ENCODE measurements at places on chromosomes 1 and 21. TPM values are rescaled to one million over a fixed set of nuclear protein-coding genes. Genes with fewer than 3 reads are reported as not detected.

DNA sequence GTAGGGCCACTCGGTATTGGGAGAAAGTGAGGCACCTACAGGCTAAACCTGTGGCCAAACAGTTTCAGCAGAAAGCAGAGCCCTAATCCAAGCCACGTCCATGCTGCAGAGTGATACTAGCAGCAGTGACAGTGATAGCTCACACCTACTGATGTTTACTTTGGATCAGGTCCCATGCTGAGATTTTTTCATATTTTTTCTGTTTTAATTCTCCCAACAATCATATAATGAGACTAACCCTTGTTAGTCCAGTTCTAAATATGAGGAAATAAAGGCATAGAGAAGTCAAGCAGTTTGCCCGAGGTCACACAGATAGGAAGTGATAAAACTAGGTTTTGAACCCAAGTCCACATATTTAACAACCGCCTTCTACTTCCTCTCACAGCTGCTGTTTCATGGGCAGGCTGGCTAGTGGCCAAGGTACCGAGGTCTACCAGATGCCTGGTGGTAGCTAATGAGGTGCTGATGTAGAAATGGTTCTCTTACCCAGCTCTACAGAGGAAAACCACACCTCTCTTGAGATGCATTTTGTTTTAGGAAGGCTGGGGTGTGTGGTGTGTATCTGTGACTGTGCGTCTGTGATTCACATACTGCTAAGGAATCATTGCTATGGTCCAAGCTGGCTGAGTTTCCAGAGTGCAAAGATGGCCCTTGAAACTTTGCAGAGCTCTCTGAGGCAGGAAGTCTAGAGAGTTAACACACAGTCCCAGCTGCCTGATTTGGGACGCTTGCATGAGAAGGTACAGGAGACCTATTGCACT is 80.3 kb upstream of the ARTN start:
- no peaks in the 10 kb centered on the region for H3K4me1 ChIP-seq
- no peak for DNase-seq
- peaks cover 6% of the 10 kb centered on the region for H3K36me3 ChIP-seq
- H3K4me3 ChIP-seq, result no peak overlapping the region

GRCh38 chr1:57578099-57578498 is 154.2 kb upstream of the DAB1 start:
- DNase-seq, result no peak
- H3K27ac ChIP-seq, result no peak overlapping the region
- peaks cover 3% of the 10 kb centered on the region for H3K27me3 ChIP-seq
- H3K36me3 ChIP-seq, result no peaks in the 10 kb centered on the region
- H3K4me1 ChIP-seq, result no peaks in the 10 kb centered on the region

DNA sequence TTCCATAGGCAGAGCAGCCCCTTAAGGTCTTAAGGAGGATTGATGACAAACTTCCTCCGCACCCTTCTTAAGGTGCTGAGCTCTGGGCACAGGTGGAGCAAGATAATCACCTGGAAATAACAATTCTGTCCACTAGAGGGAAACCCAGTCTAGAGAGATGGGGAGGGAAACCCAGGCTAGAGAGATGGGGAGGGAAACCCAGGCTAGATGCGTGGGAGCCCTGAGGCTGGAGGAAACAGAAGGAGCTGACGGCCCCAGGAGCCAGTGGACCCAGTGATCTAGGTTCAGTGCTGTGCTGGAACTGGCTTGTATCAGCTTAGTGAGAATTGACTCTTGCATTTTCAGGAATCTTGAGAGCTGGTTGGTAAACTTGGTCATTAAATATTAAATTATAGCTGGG is 17.8 kb upstream of the MYCL start:
- no peaks in the 10 kb centered on the region for H3K36me3 ChIP-seq
- no peak overlapping the region for H3K27ac ChIP-seq
- peaks cover 4% of the 10 kb centered on the region for H3K27me3 ChIP-seq
- H3K4me3 ChIP-seq, result no peak overlapping the region
- DNase-seq, result peak; percentile 68

The DDR2 gene
- total RNA-seq, result 0.36 TPM

GRCh38 chr1:35120458-35121133 is 41.4 kb downstream of the ZMYM1 start:
- peaks cover 7% of the 10 kb centered on the region for H3K27me3 ChIP-seq
- H3K27ac ChIP-seq, result no peak overlapping the region
- peaks cover 11% of the 10 kb centered on the region for H3K4me1 ChIP-seq
- peak; percentile 20 for DNase-seq
- no peaks in the 10 kb centered on the region for H3K36me3 ChIP-seq
- H3K4me3 ChIP-seq, result peak overlapping the region; percentile 5

DNA sequence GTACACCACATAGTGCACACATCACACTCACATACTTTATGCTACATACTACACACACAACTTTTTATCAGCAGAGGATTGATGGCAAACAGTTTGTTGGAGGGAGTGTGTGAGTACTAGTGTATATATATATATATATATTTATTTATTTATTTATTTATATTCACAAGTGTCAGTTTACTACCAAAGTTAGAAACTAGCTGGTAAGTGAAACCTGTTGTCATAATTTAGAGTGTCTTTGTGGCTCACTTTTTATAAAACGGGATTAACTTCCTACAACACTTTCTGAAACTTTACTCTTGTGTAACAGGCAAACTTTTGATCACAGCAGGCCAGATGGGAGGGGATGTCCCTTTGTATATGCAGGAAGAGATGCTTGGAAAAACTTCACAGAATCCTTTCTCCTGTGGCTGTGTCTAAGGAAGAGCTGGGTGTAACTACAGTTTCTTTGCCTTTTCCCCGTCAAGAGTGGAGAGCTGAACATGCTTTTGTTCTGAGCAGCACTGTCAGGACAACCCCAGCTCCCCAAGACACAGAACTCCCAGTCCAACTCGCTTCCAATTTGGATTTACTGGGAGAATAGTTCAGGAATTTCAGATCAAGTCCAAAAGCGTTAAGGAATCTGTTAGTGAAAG is 1.9 kb upstream of the SAMD13 start:
- peaks cover 37% of the 10 kb centered on the region for H3K4me1 ChIP-seq
- no peaks in the 10 kb centered on the region for H3K36me3 ChIP-seq
- H3K27me3 ChIP-seq, result peaks cover 24% of the 10 kb centered on the region
- H3K27ac ChIP-seq, result no peak overlapping the region
- peak overlapping the region; percentile 82 for H3K4me3 ChIP-seq
- DNase-seq, result no peak

The C1orf105 gene
- total RNA-seq, result not detected

DNA sequence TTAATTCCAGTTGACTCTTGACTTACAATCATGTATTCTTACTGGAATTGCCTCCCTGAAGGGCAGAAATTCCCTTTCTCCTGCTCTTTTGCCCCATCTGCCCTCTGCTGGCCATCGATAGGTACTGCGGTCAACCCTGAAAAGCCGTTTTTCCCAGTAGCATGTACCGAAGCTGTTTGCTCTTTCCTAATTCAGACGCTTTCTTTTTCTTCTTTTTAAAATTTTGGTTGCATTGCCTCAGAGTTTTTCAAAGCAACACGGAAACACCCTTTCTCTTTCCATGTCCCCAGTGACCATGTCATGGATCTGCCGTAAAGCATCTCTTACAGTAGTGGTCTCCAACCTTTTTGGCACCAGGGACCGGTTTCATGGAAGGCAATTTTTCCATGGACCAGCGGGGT is 164.2 kb upstream of the C1orf21 start:
- no peaks in the 10 kb centered on the region for H3K27me3 ChIP-seq
- H3K27ac ChIP-seq, result no peak overlapping the region
- H3K36me3 ChIP-seq, result no peaks in the 10 kb centered on the region
- DNase-seq, result peak; percentile 47

The S100A16 gene
- total RNA-seq, result not detected

DNA sequence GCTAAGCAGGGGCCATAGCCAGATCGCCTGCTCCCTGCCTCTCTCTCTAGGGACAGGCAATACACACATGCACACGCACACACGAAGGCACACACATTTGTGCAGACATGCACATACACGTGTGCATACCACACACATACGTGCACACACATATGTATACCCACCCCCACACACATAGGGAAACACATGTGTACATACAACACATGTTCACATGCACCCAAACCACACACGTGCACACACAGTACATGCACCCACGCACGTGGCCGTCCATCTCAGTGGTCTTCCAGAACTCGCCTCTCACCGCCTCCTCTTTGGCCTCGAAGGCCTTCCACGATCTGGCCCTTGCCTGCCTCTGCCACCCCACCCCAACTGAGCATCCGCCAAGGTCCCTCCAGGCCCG is 25.3 kb upstream of the PEX10 start:
- no peak for DNase-seq
- no peaks in the 10 kb centered on the region for H3K4me1 ChIP-seq
- H3K27ac ChIP-seq, result no peak overlapping the region
- no peak overlapping the region for H3K4me3 ChIP-seq
- peaks cover 1% of the 10 kb centered on the region for H3K27me3 ChIP-seq

- no peaks in the 10 kb centered on the region for H3K36me3 ChIP-seq
- no peaks in the 10 kb centered on the region for H3K27me3 ChIP-seq
- no peaks in the 10 kb centered on the region for H3K4me1 ChIP-seq
- no peak overlapping the region for H3K4me3 ChIP-seq
- no peak for DNase-seq
Observed at GRCh38 chr21:16082038-16082816, 352.4 kb downstream of the USP25 start.

- H3K27me3 ChIP-seq, result peaks cover 18% of the 10 kb centered on the region
- H3K27ac ChIP-seq, result no peak overlapping the region
- no peak for DNase-seq
- no peaks in the 10 kb centered on the region for H3K4me1 ChIP-seq
- H3K4me3 ChIP-seq, result no peak overlapping the region
- no peaks in the 10 kb centered on the region for H3K36me3 ChIP-seq
Observed at GRCh38 chr1:186213225-186213607, 161.8 kb downstream of the TPR start.

DNA sequence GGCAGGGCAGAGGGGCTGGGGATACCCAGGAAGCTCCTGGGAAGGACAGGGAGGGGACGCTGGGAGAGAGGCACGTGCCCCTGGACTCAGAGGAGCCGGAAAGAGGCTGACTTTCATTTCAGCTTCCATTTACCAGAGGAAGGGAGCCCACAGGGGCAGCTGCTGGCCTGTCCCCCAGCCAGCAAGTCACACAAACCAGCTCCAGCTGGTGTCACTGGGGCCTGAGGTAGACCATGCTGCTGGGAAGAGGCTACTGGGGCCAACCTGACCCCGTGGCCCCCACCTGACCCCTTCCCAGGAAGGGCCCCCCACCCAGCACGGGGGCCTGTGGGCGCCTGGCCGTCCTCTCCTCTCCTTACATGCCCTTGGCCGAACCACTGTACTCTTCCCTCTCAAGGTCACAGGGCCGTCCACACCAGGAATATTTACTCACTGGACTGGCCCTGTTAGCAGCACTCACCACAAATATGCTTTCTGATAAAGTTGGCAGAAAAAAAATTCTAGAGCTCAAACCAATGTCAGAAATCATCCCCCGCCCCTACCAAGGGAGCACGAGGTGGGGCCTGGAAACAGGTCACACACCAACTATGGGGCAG is 110.5 kb downstream of the CASZ1 start:
- H3K4me3 ChIP-seq, result no peak overlapping the region
- H3K27me3 ChIP-seq, result no peaks in the 10 kb centered on the region
- no peaks in the 10 kb centered on the region for H3K36me3 ChIP-seq
- DNase-seq, result no peak
- no peak overlapping the region for H3K27ac ChIP-seq

DNA sequence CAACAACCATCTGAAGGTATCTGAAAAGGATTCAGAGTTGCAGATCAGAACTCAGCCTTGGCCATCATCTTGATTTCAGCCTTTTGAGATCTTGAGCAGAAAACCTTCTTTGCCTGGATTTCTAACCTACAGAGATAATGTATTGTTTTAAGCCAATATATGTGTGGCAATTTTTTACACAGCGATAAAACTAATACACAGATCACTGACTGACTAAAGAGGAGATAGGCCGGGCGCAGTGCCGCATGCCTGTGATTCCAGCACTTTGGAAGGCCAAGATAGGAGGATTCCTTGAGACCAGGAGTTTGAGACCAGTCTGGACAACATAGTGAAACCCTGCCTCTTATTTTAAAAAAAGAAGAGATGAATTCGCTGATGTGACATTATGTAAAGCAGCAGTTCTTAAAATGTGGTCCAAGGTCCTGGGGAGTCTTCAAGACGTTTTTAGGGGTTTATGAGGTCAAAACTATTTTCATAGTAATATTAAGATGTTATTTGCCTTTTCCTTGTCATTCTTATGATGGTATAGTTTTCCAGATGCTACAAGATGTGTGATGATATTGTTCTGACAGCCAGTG is 50.1 kb upstream of the CNN3 start:
- peaks cover 4% of the 10 kb centered on the region for H3K4me1 ChIP-seq
- H3K27me3 ChIP-seq, result no peaks in the 10 kb centered on the region
- no peak overlapping the region for H3K27ac ChIP-seq
- H3K4me3 ChIP-seq, result no peak overlapping the region
- no peaks in the 10 kb centered on the region for H3K36me3 ChIP-seq
- DNase-seq, result no peak

The DENND2D gene
- total RNA-seq, result 156 TPM

The RNU1-3 gene
- total RNA-seq, result 1,409 TPM

- no peak for DNase-seq
- no peak overlapping the region for H3K4me3 ChIP-seq
- H3K27me3 ChIP-seq, result peaks cover 6% of the 10 kb centered on the region
- no peaks in the 10 kb centered on the region for H3K4me1 ChIP-seq
- no peaks in the 10 kb centered on the region for H3K36me3 ChIP-seq
Observed at GRCh38 chr1:213329406-213330008, 278.5 kb downstream of the RPS6KC1 start.

DNA sequence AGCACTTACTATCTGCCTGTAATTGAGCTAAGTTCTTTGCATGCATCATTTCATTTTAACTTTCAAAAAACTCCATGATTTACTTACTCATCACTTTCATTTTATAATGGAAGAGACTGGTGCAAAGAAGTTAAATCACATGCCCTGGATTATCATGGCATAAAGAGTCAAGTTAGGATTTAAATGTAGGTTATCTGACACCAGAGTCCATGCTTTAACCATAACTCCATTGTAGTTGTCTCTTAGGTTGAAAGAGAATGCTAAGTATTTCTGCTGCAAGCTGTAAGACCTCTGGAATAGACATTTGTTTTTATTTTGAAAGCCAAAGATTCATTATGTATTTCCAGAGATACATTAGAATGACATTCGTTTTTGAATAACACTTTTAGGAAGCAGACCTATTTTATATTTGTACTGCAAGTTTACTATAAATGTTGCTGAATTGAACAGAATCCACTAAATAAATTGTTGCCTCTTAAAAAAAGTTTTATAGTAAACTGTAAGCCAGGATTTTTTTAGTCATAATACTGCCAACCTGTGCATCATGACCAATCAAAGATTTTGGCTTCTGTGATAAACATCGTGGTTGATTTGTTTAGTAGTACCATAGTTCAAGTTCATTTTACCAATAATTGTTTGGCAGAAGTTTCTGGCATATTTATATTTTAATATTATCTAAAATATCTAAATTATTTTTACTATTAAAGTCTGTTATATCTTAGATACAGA is 26.1 kb downstream of the CFH start:
- no peak overlapping the region for H3K4me3 ChIP-seq
- DNase-seq, result no peak
- H3K36me3 ChIP-seq, result no peaks in the 10 kb centered on the region

The RPE65 gene
- total RNA-seq, result not detected

The TNN gene
- not detected for total RNA-seq

- H3K36me3 ChIP-seq, result peaks cover 16% of the 10 kb centered on the region
- peaks cover 54% of the 10 kb centered on the region for H3K4me1 ChIP-seq
- peak; percentile 60 for DNase-seq
- peak overlapping the region; percentile 80 for H3K4me3 ChIP-seq
- no peaks in the 10 kb centered on the region for H3K27me3 ChIP-seq
Observed at GRCh38 chr21:17818186-17819113, 706 bp downstream of the C21orf91 start.

GRCh38 chr1:229101011-229101871 is 169.7 kb upstream of the RAB4A start:
- H3K27me3 ChIP-seq, result no peaks in the 10 kb centered on the region
- no peak for DNase-seq
- H3K27ac ChIP-seq, result no peak overlapping the region
- no peaks in the 10 kb centered on the region for H3K4me1 ChIP-seq

- DNase-seq, result no peak
- H3K4me3 ChIP-seq, result no peak overlapping the region
- H3K27me3 ChIP-seq, result peaks cover 2% of the 10 kb centered on the region
Observed at GRCh38 chr21:35346697-35347096, 297.6 kb upstream of the RUNX1 start.

Data from activated CD4-positive, alpha-beta memory T cell treated with anti-CD3 and anti-CD28 coated beads for 36 hours (primary cell).